A172 (cell line): ENCODE measurements at places on chromosomes 6 and 20. TPM values are rescaled to one million over a fixed set of nuclear protein-coding genes. Genes with fewer than 3 reads are reported as not detected.
A peak's percentile ranks its signal among the peaks of the same experiment; 100 is the strongest.

Gene POPDC3
- total RNA-seq: 29.4 and 45.7 TPM in 2 replicates

Gene TNFRSF6B
- total RNA-seq: 2.4 and 3.4 TPM in 2 replicates

Gene SLC16A10
- 0.41 and 2.6 TPM in 2 replicates for total RNA-seq

Gene FAM209A
- total RNA-seq: not detected in 2 replicates

Gene ENPP4
- not detected in 2 replicates for total RNA-seq

DNA sequence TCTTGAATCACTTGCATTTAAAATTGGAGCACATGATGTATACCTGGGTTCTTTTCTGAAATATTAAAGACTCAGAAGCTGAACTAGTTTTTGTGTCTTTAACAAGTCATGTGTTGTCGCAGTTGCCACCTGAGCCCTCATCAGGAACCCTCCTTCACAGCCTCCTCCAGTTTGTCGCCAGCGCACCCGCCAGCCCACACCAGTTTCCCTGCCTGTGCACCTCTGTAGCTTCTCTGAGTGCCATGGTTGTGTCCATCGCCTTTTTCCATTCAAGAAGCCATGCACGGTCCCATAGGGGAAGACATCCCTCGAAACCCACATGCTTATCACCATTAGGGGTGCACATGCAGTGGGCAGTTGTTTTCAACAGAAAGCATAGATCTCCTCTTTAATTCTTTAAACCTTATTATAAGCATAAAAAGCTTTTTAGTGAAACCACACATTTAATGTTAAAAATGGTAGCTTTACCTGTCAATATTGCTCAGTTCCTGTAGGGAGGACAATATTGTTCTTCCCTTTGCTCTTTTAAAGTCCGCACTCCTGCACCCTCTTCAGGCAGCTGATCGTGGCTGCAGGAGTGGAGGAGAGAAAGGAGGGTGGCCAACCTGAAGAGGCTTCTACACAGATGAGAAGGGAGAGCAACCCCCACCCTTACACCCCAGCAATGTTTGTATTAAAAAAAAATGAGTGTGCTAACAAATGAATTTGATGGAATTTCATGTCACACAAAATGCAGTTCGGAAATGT, 121.9 kb downstream of the CFAP61 start:
- no peak for DNase-seq

- no peak for DNase-seq
Observed at GRCh38 chr6:106728296-106728870, 99.0 kb downstream of the QRSL1 start.

DNA sequence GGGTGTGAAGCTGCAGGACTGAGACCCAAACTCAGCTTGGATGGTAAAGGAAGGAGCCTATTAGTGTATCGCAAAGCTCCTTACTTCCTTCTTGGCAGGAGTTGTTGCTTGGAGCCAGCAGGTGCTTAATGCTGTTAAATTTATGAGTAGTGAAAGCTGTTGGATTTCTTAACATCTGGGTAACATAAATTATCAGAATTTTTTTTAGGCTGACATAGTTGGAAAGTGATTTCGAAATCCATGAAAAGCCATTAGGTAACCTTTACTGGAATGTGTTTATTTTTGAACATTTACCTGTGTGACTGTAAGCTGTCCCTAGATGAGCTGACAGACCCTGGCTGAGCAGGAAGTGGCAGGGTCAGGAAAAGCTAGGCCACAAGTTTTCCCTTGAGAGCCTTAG, 470.4 kb upstream of the SLC35B3 start:
- DNase-seq: no peak

DNA sequence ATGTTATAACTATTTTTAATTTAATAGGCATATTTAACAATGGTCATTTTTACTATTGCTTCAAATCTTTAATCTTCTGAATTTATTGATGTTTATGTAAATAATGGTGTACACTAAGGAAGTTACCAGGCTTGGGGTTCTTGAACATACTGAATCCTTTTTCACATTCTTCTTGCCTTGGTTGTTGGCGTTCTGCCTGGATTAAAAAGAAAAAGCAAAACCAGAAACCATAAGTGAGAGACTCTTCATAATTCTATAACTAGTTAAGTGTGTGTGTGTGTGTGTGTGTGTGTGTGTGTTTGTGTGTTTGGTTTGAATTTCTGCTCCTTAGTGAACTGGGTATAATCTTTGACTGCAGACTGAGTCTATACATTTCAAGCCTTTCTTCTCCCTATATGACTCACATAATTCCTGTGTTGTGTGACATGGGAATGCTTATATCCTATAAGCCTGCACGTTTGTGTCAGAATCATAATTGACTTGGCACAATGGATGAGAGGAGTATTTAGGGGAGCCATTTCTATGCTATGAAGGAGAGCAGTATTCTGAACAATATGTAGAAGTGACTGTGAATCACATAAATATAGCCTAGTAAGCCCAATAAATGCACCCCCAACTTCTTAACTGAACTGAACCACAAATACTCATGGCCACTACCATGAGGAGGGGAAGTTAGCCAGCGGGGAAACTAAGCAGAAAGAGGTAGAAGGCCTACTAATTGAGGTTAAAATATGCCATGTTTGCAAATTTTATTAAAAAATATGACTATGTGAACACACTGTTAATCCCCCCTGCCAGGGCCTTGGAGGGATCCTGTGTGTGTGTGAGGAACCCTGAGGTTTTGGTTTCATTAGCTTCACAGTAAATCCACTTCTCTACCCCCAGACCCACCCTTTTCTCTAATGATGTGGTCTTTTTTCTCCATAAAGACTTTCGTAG, 425.5 kb downstream of the BCKDHB start:
- DNase-seq: no peak

DNA sequence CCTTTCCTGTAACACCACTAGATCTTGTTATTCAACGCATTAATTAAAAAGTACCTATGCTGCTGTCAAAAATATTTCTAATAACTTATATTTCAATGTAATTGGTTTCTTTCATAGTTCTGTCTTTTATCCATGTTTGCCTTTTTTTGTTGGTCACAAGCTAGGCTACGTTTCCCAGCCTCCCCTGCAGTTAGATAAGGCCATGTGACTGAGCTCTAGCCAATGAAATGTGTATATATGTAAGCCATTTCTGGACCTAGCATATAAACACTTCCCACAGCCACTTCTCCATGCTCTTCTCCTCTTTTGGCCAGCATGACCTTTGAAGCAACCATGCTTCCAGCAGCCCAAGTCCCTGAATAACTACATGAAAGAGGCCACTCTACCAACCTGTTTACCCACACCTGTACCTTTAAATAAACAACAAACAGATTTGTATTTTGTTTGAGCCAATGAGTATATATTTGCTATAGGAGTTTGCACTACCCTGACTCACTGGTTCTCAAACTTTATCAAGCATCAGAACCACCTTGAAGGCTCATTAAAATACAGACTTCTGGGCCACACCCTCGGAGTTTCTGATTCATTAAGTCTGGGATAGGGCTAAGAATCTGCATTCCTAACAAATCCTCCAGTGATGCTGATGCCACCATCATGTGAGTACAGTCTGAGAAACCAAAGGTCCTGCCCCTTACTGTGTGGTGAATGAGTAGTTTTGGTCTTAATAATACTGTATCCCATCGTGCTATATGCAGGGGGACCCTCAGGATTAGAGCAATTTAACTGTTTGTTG, 45.6 kb upstream of the BEND6 start:
- peak; percentile 78 for DNase-seq

DNA sequence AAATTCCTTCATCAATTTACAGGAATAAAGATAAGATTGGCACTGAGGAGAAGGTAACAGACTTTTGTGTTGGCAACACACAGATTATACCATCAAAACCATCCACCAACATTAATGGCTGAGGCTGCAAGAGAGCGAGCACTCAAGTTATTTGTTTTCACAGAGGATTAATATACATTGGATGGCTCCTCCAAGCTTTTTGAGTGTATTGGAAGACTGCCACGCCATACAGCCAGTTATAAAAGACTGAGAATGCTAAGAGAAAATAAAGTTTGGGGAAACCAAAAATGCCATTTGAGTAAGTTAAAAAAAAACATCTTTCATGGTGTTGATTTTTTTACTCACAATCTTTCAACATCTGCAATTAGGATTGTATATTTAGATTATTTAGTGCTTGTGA, 973.8 kb upstream of the SLC35B3 start:
- no peak for DNase-seq

DNA sequence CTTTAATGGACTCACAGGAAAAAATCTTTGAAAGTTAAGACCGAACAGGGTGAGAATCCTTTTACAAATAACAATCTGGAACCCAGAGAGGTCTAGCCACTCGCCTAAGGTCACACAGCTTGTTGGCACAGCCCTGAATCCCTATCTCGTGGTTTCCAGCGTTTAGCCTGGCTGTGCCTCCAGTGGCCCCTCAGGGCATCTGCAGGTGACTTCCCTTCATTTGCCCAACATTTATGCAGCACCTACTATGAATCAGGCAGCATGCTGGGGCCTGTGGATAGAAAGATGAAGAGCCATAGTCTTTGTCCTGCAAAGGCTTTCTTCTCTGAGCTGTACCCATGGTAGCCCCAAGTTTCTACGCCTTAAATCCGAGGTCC, 2.6 kb upstream of the NR2E1 start:
- no peak for DNase-seq

DNA sequence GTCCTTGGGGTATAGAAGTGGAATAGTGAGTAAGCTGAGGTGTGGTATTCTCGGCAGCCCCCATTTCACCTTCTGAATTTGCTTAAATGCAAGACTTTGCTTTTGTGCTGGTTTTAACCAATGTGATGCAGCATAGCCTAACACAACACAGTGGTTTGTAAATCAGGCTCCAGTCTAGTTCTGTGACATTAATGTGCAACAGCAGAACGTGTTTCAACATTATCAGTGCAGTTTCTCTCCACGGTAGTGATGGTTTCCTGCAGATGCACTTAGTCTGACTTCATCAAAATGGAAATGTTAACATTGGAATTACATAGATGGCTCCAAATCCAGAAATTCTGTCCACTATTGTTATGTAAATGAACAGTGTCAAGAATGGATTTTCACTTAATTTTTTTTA, 139.5 kb downstream of the ZFAND3 start:
- DNase-seq: no peak

DNA sequence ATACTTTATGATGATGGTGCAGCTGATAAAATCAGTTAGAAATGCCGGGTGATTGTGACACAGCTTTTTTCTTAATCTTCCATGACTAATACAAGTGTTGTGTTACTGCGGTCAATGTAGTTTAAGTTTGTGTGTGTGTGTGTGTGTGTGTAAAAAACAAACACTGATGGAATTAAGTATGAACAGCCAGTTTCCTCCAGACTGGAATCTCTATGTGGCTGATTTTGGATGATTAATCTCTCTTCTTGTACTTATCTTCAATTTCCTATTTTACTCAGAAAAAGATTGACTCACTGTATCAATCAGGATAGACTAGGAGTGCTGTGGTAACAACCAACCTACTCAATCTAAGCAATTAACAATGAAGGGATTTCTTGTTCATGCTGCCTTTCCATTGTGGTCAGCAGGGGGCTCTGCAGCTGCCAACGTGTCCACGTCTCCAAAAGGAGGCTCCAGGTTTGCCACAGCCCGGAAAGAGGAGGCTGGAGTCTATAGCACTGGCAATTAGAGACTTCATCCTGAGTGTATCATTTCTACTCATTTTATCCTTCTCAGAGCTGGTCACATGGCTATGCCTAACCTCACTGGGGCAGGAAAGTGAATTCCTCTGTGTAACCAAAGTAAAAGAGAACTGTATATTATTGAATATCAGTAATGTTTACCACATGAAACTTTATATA, 107.7 kb downstream of the CD109 start:
- DNase-seq: peak; percentile 73

- DNase-seq: no peak
Observed at GRCh38 chr6:19569563-19569962, 267.6 kb upstream of the ID4 start.

DNA sequence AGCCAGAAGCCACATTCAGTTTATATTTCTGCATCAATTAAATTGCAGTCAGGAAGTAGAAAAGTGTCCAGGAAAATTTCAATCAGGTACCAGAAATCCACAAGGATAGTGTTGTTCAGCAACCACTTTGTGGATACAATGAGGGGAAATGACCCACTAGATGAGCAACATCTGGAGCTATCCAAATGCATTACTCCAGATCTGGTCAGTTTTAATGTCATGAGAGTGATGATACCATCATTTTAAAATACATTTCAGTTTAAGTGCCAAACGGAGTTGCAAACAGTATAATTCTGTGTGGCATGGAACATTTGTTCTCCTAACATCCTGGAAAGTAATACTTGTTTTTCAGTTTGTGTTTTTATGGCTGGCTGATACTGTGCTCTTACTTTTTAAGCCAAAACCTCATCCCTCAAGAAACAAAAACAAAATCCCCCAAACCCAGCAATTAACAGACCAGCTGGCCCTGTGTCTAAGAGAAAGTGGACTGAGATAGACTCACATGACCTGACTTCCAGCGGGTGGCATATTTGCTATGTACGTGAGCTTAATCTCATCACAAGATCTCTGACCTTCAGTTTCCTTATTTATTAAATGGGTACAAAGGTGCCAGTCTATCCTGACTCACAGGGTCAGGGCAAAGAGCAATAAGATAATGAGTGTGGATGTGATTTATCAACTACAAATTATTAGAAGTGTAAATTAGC, 58.8 kb upstream of the CNKSR3 start:
- DNase-seq: no peak

- DNase-seq: no peak
Observed at GRCh38 chr20:34567892-34568865, 9.7 kb downstream of the MAP1LC3A start.

DNA sequence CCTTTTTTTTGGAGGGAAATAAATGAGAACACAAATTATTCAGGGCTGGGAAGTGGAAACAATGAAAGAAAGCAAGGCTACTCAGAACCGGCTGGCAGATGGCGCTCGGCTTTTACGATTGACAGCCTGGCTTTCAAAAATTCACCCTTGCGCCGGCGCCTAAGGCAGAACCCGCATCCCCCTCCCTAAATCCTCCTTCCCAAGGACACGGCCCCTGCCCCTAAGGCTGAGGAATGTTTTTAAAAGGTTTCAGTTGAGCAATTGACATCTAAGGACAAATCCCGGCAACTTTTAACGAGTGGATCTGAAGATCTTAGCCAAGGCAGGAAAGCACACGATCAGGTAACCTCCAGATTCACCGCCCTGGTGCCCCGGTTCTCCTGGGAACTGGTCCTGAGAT, 16.3 kb downstream of the GNAS start:
- no peak for DNase-seq

DNA sequence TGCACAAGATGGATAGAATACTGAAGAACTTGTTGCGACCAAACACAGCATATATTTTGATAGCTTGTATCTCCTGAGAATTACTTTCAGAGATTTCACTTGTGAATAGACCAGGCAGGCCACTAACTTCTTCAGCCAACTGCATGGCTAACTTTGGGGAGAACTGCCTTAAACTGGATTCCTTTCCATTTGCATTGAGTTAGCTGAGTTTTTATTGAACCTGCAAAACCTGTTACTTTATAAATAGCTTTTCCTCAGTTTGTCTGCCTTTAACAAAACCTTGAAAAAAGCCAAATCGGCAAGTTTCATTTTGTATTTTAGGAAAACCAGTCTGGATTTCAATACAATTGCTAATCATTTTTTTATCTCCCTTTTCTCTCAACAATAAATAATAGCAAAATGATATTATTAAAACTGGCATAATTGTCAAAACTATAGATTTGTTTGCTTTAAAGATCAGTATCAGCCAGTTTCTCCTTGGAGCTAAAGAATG, 72.6 kb upstream of the SCGN start:
- DNase-seq: no peak
